ENCODE measurements at places on chromosomes 2 and 18. TPM values are rescaled to one million over a fixed set of nuclear protein-coding genes. Genes with fewer than 3 reads are reported as not detected.
A peak's percentile ranks its signal among the peaks of the same experiment; 100 is the strongest.

DNA sequence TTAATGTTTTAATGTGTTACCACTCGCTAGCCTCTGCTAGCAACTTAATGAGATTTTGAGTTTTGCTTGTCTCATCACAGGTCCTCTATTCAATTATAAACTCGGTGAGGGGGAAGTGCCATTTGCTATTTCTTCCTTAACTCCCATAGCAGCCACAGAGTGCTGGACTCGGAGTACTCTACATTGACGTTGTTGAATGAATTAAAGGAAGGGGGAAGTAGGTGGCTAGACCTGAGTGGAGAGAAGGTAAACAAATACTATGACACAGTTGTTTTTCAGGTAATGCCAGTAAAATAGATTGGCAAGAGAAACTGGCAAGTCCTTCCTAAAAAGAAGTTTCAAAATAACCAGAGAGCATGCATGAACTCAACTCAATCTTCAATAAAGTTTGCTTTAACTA lies 339.3 kb downstream of the HRH4 start:
- DNase-seq, result no peak
- no peak overlapping the region for H3K27ac ChIP-seq
- H3K36me3 ChIP-seq, result no peaks in the 10 kb centered on the region
- peaks cover 13% of the 10 kb centered on the region for H3K4me1 ChIP-seq
- H3K4me3 ChIP-seq, result no peak overlapping the region

Gene ETAA1
- 18.8 TPM for total RNA-seq

DNA sequence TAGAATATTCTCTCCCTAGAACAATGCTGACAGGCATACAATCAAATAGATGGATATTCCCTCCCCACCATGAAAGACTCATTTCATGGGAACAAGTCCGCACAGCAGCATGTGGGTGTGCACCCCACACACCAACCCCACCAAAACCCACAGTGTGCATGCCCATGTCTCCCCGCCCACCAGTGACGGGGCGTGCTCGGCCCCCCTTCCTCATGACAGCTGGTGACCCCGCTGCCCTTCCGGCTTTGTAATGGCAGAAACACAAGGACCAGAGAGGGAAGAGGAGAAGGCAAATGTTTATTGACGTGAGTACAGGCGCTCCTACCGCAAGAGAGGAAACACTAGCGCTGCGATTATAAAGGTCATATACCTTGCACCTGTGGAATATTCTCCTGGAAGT lies 30.8 kb upstream of the ODC1 start:
- H3K4me3 ChIP-seq, result no peak overlapping the region
- no peak for DNase-seq
- H3K27ac ChIP-seq, result no peak overlapping the region
- peaks cover 21% of the 10 kb centered on the region for H3K4me1 ChIP-seq
- peaks cover 13% of the 10 kb centered on the region for H3K27me3 ChIP-seq

DNA sequence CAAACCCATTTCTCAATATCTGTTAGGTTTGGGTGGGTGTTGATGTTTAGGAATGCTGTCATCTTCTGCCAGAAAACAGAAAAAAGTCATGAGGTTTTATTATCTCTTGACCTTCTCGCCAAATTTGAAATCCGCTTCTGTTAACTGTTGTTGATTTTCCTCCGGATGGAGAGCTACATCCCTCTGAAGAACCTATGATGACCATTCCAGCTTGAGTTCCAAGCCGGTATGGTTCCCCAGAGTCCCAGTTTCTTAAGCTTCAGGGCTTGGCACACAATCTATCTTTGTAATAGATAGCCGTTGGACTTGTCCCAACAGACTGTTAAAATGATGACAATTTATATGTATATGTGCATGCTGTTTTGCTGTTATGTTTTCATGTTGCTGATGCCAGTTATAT lies 1201.0 kb downstream of the LRP1B start:
- no peak overlapping the region for H3K27ac ChIP-seq

- DNase-seq, result no peak
- H3K27ac ChIP-seq, result no peak overlapping the region
- no peak overlapping the region for H3K4me3 ChIP-seq
- no peaks in the 10 kb centered on the region for H3K27me3 ChIP-seq
- H3K4me1 ChIP-seq, result peaks cover 4% of the 10 kb centered on the region
- H3K36me3 ChIP-seq, result no peaks in the 10 kb centered on the region
Measured at GRCh38 chr2:179478771-179479170, 214.1 kb upstream of the SESTD1 start.

Gene SERPINB11
- total RNA-seq, result not detected

DNA sequence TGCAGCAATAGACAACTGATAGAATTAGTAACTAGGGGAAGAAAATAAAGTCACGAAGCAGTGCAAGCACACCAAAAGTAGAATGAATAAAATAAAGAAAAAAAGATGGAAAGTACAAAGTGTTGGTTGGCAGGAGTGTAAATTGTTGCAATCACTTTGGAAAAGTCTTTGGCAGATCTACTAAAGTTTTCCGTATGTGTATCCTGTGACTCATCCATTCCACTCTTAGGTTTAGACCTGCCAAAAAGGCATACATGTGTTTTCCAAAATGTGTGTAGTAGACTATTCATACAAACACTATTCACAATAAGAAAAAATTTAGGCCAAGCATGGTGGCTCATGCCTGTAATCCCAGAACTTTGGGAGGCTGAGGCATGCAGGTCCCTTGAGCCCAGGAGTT lies 282.1 kb upstream of the FSIP2 start:
- no peak for DNase-seq
- peaks cover 32% of the 10 kb centered on the region for H3K36me3 ChIP-seq
- no peaks in the 10 kb centered on the region for H3K4me1 ChIP-seq
- H3K4me3 ChIP-seq, result no peak overlapping the region
- H3K27me3 ChIP-seq, result no peaks in the 10 kb centered on the region

Gene SCYGR4
- not detected for total RNA-seq

Gene RTTN
- total RNA-seq, result 34.8 TPM

Gene RFTN2
- 20.6 TPM for total RNA-seq

- H3K27me3 ChIP-seq, result peaks cover 97% of the 10 kb centered on the region
- H3K36me3 ChIP-seq, result peaks cover 4% of the 10 kb centered on the region
- peak; percentile 26 for DNase-seq
- H3K27ac ChIP-seq, result peak overlapping the region; percentile 43
- peak overlapping the region; percentile 89 for H3K4me3 ChIP-seq
Measured at GRCh38 chr2:118845005-118845521, 2.4 kb downstream of the EN1 start.

DNA sequence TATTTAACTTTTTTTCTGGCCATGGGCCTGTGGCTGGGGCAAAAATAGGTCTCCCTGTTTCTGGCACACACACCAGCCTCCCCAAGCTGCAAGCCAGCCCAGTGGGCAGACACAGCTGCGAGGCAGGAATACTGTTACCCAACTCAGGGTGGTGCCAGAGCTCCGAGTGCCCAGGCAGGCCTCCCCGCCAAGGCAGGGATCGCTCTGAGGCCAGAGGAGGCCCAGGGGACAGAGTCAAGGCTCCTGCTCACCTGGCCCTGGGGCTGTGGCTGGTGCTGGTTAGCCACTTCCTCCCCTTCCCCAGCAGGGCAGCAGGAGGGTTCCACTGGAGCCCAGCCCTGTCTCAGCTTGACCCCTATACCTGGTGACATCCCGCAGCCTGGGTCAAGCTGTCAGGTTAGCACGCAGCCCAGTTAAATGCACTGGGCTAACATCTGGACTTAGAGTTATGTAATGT lies 67.1 kb upstream of the EPAS1 start:
- no peak overlapping the region for H3K27ac ChIP-seq
- H3K4me3 ChIP-seq, result no peak overlapping the region
- H3K36me3 ChIP-seq, result no peaks in the 10 kb centered on the region
- H3K4me1 ChIP-seq, result peaks cover 7% of the 10 kb centered on the region
- no peaks in the 10 kb centered on the region for H3K27me3 ChIP-seq
- no peak for DNase-seq

Gene CSRNP3
- total RNA-seq, result 28.4 TPM

DNA sequence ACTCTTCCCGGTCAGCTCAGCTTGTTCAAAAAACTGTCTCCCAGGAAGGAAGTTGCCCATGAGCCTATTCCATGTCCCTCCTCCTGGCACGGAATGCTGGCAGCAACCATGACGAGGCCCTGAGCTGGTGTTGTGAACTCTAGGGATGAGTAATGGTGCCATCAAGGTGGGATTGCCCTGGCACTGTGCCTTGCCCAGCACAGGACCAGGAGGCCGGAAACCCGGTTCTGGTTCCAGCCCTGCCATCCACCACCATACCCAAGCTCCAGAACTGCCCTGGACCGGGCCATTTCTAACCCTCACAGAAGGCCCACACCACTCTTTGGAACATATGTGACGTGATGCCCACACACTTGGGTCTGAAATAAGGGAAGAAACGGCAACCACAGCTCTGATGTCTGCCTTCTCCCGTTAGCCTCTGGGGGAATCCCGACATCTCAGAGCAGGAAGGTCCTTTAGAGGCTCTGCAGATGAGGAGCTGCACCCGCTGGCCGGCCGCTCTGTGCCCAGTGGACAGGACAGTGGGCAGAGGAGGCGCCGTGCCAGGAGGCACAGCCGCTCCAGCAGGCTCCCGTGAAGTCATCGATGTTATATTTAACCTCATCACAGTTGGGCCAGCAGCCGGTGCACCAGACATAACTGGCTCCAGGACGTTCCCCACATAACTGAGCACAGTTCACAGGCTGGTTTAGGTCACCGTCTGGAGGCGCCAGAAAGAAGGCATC lies 462.1 kb upstream of the ID2 start:
- no peaks in the 10 kb centered on the region for H3K27me3 ChIP-seq
- H3K27ac ChIP-seq, result no peak overlapping the region
- H3K4me1 ChIP-seq, result peaks cover 27% of the 10 kb centered on the region
- no peaks in the 10 kb centered on the region for H3K36me3 ChIP-seq
- H3K4me3 ChIP-seq, result no peak overlapping the region

Gene POTEJ
- not detected for total RNA-seq

- peaks cover 25% of the 10 kb centered on the region for H3K4me1 ChIP-seq
- H3K27ac ChIP-seq, result no peak overlapping the region
- no peaks in the 10 kb centered on the region for H3K36me3 ChIP-seq
- no peak for DNase-seq
Measured at GRCh38 chr18:49612515-49613033, 50.7 kb downstream of the LIPG start.

- peaks cover 14% of the 10 kb centered on the region for H3K27me3 ChIP-seq
- H3K27ac ChIP-seq, result no peak overlapping the region
- no peak overlapping the region for H3K4me3 ChIP-seq
- H3K36me3 ChIP-seq, result no peaks in the 10 kb centered on the region
- peaks cover 37% of the 10 kb centered on the region for H3K4me1 ChIP-seq
Measured at GRCh38 chr2:127658641-127659407, 12.9 kb downstream of the GPR17 start.

Gene ICOS
- not detected for total RNA-seq

DNA sequence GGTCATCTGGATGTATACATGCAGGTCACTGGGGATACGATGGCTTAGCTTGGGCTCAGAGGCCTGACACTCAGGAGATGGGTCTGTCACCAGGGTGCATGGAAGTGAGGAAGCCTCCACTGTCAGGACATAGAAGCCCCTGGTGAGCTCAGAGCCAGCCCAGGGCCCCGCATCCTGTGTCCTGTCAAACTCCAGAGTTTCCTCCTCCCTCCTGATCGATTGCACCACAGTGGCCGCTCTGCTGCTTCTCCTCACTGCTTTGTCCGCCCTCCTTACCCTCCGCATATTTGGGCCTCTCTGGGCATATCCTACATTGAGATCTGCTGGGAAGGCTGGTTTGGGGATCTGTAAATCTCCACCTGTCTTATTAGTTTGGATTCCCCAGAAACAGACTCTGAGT lies 37.5 kb upstream of the ATG16L1 start:
- H3K27me3 ChIP-seq, result peaks cover 23% of the 10 kb centered on the region
- peak overlapping the region; percentile 81 for H3K27ac ChIP-seq
- DNase-seq, result no peak

GRCh38 chr2:183162362-183162761 lies 38.1 kb downstream of the NUP35 start:
- H3K4me1 ChIP-seq, result no peaks in the 10 kb centered on the region
- H3K27ac ChIP-seq, result no peak overlapping the region
- H3K4me3 ChIP-seq, result no peak overlapping the region
- H3K36me3 ChIP-seq, result peaks cover 38% of the 10 kb centered on the region
- H3K27me3 ChIP-seq, result no peaks in the 10 kb centered on the region

GRCh38 chr2:235206399-235206798 lies 254.6 kb downstream of the SH3BP4 start:
- peaks cover 21% of the 10 kb centered on the region for H3K4me1 ChIP-seq
- H3K36me3 ChIP-seq, result peaks cover 6% of the 10 kb centered on the region
- DNase-seq, result no peak
- no peaks in the 10 kb centered on the region for H3K27me3 ChIP-seq
- H3K27ac ChIP-seq, result no peak overlapping the region

Gene TRIB2
- total RNA-seq, result 73.6 TPM

GRCh38 chr18:7459851-7460770 lies 107.0 kb upstream of the PTPRM start:
- H3K36me3 ChIP-seq, result no peaks in the 10 kb centered on the region
- H3K4me1 ChIP-seq, result peaks cover 13% of the 10 kb centered on the region
- H3K4me3 ChIP-seq, result no peak overlapping the region
- no peaks in the 10 kb centered on the region for H3K27me3 ChIP-seq

Gene IL1RL1
- total RNA-seq, result not detected

Gene CNDP1
- 0.59 TPM for total RNA-seq

DNA sequence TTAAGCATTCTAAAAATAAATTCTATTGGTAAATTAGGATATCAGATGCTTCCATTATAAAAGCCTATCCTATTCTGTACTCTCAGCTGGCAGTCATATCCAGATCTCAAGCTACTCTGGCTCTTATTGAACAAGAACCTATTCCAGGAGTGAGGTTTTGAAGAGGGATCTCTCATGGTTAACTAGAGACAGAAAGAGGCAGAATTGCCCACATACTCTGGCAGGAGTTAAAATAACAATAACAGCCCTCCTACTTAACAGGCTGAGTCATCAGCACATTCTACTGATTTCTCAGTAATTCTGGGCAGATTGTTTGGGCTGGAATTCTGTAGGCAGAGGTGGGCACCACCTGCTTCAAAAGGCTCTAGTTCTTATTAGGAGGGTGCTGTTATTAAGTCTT lies 142.0 kb upstream of the UNC80 start:
- H3K4me1 ChIP-seq, result peaks cover 16% of the 10 kb centered on the region
- peaks cover 14% of the 10 kb centered on the region for H3K36me3 ChIP-seq
- no peak overlapping the region for H3K4me3 ChIP-seq
- H3K27ac ChIP-seq, result no peak overlapping the region

GRCh38 chr2:107276034-107276433 lies 390.1 kb upstream of the ST6GAL2 start:
- no peak overlapping the region for H3K4me3 ChIP-seq
- H3K36me3 ChIP-seq, result no peaks in the 10 kb centered on the region
- no peak overlapping the region for H3K27ac ChIP-seq
- no peaks in the 10 kb centered on the region for H3K4me1 ChIP-seq
- DNase-seq, result no peak
- no peaks in the 10 kb centered on the region for H3K27me3 ChIP-seq

Gene KCNG3
- 0.07 TPM for total RNA-seq
